Activated naive CD4-positive, alpha-beta T cell (primary cell): ENCODE measurements at places on chromosomes 2 and 18.

DNA sequence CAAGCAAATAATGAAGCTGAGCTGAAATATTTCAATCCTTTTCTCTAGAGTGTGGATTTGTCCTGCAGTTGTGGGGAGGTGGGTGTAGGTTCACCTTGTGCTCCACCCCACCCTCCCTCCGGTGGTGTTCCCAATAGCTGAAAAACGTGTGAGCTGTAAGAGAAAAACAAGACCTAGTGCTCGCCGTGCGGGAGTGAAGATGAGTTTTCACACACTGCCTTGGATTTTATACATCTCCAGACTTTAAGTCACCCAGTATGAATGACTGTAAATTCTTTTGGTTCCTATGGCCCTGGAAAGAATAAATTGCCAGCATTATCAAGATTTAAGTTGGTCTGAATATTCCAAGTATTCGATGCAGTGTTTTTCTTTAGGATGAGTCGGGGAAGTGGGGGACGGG, 1.9 kb upstream of the SOX11 start:
- no peak for DNase-seq

DNA sequence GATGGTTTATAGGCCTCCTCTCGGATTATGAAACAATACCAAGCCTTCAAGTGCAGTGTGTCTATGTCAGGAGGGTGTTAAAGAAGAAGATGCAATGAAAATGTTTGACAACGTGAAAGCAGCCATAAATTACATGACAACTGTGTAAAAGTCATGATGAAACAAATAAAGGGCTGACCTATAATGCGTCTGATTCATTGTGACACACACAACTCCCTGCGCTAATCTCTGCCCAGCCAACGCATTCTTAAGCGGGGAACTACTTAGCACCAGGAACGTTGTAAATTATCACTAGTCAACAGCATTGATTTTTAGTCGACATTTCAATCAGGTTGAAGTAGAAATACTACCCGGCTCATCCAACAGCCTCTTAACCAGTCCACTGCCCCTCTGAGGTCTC, 26.8 kb downstream of the BCL11A start:
- no peak for DNase-seq

DNA sequence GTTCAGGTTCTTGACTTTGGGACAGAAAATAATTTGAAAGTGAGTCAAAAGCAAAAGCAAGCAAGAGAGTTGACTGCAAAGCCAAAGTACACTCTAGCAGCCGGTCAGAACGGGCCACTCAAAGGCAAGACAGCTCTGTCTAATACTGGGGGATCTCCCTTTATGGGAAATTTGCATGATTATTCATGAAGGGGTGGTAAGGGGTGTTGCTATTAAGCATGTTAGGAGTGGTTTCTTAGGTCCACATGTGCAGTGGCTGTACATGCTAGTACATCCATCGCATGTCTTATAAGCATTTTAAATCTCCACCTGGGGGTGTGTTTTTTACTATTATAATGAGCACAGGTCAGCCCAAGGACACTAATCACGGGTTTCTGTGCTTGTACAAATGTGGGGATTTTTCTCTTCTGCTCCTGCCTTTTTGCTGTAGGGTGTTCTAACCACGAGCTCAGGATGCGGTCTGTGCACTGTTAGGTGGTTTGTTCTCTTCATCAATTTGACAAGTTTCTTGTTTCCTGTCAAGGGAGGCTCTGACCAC, 60.2 kb upstream of the SPP2 start:
- no peak for DNase-seq

GRCh38 chr2:166365803-166366420, 9.8 kb downstream of the SCN9A start:
- DNase-seq = no peak

- DNase-seq = no peak
Measured at GRCh38 chr18:25164211-25164847, 187.6 kb downstream of the ZNF521 start.
